NCI-H1930 (cell line): ENCODE measurements at places on chromosomes 12 and 14.

DNA sequence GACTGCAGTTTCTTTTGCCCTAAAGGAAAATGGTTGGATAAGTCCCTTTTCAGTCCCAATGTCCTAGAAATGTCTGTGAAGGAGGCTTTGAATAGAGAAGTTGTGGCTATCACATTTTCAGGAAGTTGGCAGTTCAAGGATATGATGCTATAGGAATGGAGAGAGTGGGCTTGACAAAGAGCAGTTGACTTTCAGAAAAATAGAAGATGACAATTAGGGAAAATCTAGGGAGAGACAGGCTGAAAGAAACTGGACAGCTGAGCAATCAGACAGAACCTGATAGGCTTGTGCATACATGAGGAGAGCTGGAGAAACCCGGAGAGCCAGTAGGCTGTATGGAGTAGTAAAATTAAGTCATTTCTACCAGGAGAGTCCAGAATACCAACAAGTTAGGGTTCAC lies 50.5 kb downstream of the LMNTD1 start:
- DNase-seq = no peak

DNA sequence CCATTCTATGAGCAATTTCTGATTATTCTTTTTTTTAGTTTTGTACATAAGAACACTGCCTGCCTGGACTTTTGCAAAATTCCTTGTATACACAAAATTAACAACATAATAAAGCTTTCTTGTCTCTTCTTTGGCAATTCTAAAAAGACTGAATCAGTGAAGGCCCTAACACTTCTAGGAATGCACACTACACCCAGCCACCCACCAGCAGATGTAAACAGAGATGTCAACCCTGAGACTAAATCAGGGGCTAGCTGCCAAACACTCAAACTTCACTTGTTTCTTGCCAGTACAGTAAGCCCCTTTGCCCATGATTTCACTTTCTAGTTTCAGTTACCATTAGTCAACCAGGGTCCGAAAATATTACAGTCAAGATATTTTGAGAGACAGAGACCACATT lies 15.5 kb downstream of the DCAF5 start:
- no peak for DNase-seq

DNA sequence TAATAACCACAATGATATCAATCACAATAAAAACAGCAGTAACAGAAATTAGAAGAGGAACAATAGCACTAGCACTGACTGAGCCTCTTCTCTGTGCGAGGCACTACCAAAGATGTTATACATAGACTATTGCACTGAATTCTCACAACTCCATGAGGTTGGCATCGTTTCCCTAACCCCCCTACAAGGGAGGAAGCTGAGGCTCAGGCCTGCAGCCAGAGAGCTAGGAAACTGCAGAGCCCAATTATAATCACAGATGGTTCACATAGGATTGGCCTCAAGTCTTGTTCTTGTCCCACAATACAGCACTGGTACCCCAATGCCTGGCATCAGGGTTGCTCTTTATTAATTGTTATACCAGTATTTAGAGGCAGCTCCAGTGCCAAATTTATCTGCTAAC lies 278.0 kb downstream of the CEP128 start:
- no peak for DNase-seq

- DNase-seq = peak; percentile 40
Measured at GRCh38 chr12:38138225-38139221, 178.1 kb upstream of the ALG10B start.

DNA sequence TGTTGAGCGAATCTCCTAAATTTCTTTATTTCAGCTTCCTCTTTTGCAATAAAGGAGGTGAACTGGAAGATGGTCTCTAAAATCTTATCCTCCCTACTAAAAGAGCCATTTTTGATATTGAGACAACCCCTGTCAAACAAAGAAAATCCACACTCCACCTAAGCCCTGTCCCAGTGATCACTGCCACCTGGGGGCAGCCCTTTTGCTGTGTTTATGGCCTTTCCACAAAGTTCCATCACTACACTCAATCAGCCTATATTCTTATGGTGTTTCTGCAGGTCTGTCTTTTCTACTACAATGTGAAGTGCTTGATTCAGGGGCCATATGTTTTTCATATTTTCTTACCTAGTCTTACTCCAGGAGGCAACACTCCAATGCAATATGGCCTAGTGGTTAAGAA lies 163.7 kb downstream of the BMP4 start:
- no peak for DNase-seq

- no peak for DNase-seq
Measured at GRCh38 chr12:54549774-54550451, 512 bp downstream of the PDE1B start.

- DNase-seq = no peak
Measured at GRCh38 chr14:80344208-80344607, 132.9 kb upstream of the DIO2 start.

DNA sequence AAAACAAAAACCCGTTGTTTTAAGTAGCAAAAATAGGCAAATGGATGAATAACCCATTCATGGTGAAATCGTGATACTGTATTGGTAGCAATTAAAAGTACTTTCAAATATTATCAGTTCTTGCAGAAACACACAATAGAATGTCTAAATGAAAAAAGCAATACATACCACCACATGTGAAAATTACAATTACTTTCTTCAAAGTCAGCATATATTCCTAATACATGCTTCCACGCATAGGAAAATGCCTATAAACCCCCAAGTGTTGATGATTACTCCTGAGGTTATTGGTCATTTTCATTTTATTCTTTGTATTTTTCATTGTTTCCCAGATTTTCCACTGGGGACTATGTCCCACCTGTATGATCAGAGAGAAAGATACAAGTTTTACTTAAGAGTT lies 15.2 kb downstream of the DDX55 start:
- DNase-seq = no peak

GRCh38 chr12:24469089-24469488 lies 479.8 kb downstream of the BCAT1 start:
- no peak for DNase-seq

DNA sequence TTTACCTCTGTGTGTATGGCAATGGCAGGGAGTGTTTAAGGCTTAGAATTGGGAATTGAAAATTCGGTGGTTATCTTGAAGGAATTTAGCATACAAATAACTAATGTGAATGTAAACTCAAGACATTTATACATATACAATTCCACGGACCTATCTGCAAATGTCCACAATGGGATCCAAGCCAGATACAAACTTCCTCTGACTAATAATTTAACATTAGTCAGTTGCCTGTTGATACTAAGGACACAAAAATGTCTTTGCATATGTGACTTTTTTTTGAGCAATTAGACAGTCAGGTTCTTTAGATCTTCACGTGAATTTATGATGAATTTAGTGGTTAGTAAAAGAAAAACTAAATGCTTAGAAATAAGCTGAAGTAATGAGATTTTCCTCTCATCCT lies 40.5 kb downstream of the ESR2 start:
- DNase-seq = no peak

DNA sequence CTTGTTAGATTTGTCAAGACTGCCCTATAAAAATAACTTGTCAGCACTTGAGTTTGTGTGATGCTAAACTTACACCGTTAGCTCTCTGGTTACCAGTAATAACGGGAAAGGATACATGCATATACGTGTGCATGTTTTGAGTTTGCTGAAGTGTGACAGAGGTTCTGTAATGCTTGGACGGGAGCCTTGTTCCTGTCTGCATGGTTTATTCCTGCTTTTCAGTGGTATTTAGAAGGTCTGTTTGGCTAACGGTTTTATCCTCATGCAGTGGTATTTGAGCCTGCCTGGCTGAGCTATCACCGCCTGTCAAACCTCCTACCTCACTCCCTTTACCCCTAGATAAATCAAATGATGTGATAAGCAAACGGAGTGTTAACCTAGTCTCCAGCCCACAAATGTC lies 305.6 kb downstream of the GALC start:
- DNase-seq = no peak

- DNase-seq = no peak
Measured at GRCh38 chr14:103625356-103626095, 3.5 kb upstream of the KLC1 start.

DNA sequence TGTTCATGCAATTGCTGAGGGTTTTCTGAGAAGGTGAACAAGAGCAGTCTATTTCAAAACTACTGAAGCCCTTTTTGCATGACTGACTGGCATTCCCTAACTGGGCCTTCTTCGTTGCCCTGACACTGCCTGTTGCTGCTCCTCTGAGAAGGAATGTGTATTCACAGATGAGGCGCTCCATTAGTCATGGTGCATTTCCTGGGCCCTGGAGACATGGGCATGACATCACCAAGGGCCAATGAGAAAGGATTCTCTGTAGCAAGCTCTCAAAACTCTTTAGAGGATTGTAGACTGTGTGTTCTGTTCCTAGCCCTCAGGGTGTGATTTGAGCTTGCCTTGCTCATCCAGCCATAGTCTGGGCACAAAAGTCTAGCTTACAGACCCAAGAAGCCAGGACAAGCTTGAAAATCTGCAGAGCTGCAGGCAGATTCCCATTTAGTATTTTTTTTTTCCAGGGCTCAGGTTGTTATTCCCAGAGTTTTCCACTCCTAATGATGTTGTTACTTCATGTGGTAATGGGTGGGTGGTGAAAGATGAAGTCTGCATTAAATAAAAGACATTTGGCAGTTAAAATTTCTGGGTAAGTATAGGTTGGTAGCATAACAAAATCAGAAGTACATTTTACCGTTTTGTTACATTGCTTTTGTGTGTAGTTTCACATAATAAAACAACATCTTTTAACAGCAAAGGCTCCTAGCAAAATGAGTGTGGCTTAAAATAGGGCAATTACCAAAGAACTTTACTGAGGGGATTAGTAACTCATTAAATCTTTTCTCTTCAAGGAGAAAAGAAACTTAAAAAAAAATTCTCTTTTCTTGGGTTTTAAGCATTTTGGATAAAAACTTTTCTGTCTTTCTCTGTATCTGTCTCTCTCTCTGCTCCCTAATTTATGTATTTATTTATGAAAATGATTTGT lies 318.4 kb downstream of the RAD51B start:
- peak; percentile 14 for DNase-seq

DNA sequence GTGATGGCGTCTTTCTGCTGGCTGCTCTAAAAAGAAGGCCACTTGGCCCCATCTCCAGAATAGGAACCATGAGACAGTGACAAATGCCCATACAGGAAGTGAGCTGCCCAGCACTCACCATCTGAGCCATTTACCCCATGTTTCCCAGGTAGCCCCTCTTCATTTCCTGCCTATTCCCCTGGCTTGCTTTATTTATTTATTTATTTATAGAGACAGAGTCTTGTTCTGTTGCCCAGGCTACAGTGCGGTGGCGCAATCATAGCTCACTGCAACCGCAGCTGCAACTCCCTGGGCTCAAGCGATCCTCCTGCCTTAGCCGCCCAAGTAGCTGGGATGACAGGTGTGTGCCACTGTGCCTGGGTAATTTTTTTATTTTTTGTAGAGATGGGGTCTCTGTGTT lies 71.2 kb downstream of the RIN3 start:
- no peak for DNase-seq

DNA sequence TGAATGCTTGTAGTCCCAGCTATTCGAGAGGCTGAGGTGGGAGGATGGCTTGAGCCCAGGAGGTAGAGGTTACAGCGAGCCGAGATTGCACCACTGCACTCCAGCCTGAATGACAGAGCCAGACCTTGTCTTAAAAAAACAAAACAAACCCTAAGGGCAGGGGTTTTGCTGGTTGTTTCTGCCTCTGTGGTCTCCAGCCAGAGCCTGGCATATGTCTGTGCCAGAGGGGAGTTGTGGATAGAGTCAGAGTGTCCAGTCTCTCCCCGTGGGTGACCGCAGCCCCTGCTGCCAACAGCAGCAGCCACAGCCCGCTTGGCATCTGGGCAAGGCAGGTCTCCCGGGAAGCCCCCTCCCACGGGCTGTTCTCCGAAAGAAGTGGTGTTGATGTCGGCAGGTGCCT lies 37.6 kb downstream of the MVK start:
- DNase-seq = no peak
